NCI-H526 treated with DMSO at 0.1 percent for 48 hours (cell line): ENCODE measurements at places on chromosomes 1 and 21.

GRCh38 chr1:111422546-111423391, 4.8 kb downstream of the OVGP1 start:
- DNase-seq: no peak

DNA sequence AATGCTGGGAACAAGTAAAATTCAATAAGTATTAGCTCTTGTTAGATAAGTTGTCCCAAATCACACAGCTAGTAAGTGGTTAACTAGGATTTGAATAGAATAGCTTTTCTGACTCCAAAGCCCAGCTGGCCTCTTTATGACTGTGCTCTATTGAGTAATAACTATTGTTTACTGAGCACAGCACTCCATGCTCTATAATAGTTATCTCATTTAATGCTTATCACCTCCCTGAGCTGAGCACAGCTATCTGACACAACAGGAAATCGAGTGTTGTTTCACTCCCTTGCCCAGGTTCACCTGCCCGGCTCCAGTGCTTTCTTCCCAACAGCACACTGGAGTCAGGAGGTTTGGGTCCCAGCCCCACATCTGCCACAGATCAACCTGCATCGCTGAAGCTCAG, 38.8 kb upstream of the STMN1 start:
- DNase-seq: no peak

GRCh38 chr1:198764748-198765147, 125.9 kb downstream of the PTPRC start:
- no peak for DNase-seq

DNA sequence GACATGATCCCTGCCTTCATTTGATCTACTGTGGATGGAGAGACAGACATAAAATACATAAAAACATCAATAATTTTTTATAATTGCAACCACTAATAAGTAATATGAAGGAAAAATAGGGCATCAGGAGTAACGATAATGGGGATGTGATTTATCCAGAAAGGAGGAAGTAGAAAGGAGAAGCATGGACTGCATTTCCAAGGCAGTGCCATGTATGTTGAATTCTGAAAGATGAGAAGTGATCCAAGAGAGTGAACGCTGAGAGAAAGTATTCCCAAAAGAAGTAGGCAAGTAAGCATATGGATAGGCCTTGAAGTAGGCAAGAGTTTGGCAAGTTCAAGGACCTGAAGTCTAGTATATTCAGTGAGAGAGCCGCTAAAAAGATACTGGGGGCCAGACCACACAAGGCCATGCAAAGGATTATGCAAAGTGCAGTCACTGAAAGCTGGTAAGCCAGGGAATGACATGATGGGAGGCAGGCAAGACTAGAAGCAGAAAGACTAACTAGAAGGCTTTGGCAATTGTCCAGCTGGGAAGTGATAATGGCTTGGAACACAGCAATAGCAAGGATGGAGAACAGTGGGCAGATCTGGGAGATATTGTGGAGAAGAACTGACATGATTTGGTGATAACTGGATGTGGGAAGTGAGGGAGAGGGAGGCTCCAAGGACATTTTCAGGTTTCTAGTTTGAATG, 85.9 kb downstream of the TM2D1 start:
- peak; percentile 32 for DNase-seq

- DNase-seq: peak; percentile 96
Observed at GRCh38 chr1:183905508-183906113, 100.7 kb downstream of the RGL1 start.

GRCh38 chr1:95246511-95246910, 12.5 kb downstream of the RWDD3 start:
- DNase-seq: no peak

DNA sequence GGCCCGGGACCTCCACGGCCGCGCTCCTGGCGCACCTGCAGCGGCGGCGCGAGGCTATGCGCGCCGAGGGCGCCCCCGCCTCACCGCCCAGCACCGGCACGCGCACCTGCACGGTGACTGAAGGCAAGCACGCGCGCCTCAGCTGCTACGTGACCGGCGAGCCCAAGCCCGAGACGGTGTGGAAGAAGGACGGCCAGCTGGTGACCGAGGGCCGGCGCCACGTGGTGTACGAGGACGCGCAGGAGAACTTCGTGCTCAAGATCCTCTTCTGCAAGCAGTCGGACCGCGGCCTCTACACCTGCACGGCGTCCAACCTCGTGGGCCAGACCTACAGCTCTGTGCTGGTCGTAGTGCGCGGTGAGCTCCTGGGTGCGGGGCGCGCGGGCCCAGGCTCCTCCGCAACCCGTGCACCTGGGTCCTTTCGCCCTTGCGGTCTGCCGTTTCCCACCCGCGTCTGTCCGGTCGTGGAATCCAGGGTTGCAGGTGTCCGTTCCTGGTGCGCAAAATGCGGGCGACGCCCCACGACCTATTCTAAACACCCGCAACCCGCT, 4.6 kb downstream of the OBSCN start:
- DNase-seq: no peak

DNA sequence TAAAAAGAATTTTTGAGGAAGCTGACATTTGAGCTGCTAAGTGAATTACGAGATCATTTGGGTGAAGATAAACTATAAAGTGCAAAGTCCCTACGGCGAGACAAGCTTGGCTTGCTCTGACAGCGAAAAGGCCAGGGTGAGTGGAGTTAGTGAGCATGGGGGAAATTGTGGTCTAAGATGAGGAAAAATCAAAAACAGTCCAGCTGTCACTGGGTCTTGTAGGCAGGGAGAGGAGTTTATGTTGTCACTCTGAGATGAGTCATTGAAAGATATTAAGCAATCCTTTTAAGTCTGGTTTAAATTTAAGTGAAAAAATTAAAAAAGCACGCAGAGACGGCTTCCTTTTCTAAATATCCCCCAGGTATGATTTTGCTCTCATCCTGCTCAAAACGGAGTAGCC, 601.9 kb downstream of the MRPL39 start:
- no peak for DNase-seq

DNA sequence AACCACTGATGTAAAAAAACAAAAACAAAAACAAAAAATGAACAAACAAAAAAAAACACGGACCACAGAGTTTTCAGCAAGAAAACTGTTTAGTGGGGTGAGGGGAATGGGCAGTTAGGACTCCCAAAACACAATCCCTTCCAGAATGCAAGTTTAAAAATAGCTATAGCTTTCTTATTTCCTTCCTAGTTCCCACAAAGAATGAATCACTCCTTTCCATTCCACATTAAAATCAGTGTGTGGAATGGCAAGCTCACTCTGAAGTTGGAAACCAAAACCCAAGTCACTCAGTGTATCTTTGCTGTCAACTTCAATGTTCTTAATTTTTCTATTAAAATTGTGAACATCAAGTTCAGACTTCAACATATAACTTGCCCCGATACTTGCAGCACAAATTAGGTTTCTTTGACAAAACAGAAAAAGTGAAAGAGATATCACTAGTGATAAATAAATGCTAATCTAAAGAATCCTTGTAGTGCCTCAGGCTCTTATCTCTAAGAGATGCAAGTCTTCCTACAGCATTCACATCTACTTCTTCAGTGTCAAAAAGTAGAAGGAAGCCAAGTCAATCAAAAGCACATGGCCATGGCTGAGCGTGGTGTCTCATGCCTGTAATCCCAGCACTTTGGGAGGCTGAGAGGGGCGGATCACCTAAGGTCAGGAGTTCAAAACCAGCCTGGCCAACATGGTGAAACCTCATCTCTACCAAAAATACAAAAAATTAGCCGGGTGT, 45.5 kb downstream of the TOR3A start:
- no peak for DNase-seq

- no peak for DNase-seq
Observed at GRCh38 chr1:15680131-15680530, 4.0 kb upstream of the PLEKHM2 start.

DNA sequence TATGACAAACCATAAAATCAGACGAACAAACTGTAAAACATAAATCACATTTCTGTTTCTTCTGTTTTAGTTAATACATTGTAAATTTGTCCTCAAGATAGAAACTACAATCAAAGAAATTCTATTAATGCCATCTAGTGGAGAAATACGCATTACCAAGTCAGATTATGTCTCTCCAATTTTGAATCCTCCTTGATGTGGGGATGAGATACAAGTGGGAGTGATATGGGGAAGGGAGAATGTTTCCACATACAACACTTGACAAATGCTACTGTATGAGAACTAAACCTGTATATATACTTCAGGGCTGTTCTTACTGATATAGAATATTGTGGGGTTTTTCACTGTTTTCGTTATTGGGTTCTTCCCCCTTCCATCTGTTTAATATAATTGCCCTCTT, 2.6 kb downstream of the HFM1 start:
- peak; percentile 37 for DNase-seq
